ENCODE measurements at places on chromosomes 7 and 10.

DNA sequence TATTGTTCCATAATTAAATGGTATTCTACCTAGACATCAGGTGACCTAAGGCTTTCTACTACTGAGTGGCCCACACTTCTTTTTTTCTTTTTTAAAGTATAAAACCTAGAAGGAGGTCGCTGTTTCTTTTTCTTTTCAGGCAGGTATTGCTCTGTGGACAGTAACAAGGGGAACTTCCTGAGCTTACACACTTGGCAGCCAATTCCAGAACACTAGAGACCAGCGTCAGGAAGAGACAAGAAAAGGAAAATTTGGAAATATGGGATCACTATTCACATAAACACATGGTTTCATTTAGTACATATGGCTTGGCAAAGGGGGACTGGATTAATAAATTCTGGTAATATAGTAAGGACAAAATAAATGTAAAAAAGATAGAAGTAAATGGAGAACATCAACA, 141.9 kb downstream of the RSU1 start:
- no peak for DNase-seq

- DNase-seq, result no peak
Measured at GRCh38 chr7:16098585-16099179, 322.7 kb downstream of the CRPPA start.

DNA sequence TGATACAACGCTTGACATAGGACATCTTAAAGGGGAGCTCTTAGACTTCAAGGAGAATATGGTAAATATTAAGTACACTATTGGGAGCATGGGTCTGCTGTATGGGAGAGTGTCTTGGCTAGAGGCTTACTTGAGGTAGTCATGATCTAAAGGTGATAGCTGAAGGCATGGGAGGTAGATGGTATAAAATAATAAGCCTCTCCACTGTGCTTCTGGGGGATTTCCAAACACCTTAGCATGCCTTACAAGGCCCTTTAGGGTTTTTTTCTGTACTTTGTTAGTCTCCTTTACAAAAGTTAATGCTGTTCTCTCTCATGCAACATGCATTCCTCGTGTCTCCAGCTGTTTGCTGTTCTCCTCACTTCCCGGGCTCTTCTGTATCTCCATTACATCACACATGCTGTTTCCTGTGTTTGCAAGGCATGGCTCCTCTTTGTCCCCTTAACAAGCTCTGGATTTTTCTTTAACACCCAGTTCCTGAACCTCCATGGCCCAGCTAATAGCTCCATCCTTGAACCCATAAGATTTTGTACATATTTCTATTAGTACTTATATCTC, 449.7 kb downstream of the AUTS2 start:
- DNase-seq, result no peak

GRCh38 chr7:107233174-107233573, 64.4 kb downstream of the HBP1 start:
- no peak for DNase-seq

GRCh38 chr10:93034426-93034825, 26.2 kb upstream of the CYP26C1 start:
- no peak for DNase-seq

DNA sequence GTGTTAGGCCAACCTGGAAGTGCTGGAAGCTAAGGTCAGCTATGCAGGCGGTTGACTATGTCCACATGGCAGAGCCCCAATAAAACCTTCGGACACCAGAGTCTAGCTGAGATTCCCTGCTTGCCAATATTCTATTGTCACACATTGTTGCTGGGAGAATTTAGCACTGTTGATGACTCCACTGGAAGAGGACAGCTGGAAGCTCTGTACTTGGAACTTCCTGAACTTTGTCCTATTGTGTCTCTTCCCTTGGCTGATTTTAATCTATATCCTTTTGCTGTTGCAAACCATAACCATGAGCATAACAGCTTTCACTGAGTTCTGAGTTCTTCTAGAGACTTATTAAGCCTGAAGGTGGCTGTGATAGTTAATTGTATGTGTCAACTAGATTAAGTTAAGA, 12.0 kb downstream of the XRCC2 start:
- no peak for DNase-seq

DNA sequence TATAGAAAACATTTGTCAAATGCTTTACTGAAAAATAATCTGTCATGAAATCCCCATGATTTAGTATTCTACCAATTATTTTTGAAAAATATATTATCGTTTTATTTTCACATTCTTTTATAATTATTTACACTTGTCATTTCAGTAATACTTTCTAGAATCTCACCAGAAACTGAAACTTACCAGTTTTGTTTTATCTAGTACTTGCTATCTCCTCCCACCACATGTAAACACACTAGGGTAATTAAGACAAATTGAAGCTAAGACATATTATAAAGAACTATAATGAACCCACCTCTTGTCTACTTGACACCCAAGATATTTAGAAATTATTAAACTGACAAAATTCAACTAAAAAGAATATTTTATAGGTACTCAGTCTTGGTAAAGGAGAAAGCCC, 51.5 kb upstream of the GRM3 start:
- DNase-seq, result no peak

- no peak for DNase-seq
Measured at GRCh38 chr7:30206942-30207341, 72.2 kb downstream of the MTURN start.

Measured in amygdala (tissue), 56 donors.